ENCODE measurements at places on chromosomes 7 and 10.

DNA sequence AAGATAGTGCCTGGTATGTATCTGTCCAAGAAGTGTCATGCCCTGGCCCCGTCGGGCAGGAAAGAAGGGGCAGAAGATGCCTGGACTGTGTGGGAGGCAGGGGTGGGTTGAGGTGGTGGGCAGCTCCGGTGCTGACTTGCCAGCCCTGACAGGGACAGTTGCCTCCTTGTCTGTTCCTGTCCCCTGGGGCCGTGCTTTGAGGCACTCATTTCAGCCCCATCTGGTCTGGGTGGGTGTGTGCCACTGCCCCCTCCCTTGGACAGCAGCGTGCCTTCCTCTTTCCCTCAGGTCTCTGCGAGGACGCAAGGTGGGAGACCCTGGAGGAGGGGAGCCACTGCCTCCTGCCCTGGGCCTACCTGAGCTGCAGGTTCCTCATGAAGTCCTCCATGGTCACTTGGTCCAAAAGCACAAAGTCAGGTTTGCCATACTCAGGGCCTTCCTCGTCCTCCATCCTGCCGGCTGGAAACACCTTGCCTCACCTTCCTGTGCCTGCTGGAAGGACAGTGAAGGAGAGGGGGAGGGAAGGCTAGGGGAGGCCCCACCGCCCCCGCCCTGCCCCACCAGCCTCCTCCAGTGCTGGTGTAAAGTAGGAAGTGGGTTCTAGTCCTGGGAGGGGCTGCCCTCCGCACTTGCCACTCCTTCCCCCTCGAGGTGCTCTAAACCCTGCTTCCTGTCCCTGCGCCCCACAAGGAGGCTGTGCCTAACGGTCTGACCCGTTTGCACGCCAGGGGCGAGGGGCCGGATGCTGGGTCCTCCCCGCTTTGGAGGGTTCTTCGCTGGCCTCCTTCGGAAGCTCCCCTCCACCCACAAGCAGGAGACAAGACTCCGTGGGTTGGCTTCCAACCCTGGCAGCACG is at the start of gene MYO1G:
MYO1G (minus strand) TSS at position 505 of the 856 bp plus-strand sequence; CDS start at position 451, 54 bp downstream.
- DNase-seq: no peak

DNA sequence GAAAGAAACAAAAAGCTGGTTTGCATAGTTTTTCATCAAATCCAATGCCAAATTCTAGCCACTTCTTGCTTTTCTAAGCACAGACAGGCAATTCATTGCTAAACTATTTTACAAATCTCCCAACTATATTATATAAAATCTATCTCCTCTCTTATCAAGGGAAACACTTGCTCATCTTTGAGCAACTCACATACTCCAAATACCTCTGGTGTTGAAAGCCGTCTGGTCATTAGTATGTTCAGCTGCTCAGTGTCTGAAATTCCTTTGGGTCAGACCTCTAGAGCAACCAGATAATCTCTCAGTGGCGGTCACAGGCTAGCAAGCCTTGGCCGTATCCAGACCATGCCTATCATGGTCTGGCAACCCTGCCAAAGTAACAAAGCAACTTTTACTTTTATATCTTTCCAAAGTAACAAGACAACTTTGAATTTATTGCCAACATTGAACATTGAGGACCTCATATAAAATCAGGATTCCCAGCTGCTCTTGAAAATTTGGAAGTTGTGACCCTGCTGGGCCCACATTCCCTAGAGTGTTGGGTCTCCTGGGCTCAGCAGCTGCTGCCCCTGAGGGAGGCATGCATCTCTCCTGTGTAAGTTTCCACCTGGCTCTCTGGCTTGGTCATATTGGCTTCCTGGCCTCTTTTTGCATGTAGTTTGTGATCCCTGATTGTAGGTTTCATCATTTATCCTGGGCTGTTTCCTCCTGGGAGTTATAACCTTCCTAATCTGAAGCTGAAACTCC is 56.8 kb upstream of the LANCL2 start:
- DNase-seq: no peak

GRCh38 chr7:139452958-139453672 is 30.4 kb downstream of the KLRG2 start:
- DNase-seq: no peak

- DNase-seq: no peak
Observed at GRCh38 chr7:155962191-155962967, 150.1 kb upstream of the SHH start.

DNA sequence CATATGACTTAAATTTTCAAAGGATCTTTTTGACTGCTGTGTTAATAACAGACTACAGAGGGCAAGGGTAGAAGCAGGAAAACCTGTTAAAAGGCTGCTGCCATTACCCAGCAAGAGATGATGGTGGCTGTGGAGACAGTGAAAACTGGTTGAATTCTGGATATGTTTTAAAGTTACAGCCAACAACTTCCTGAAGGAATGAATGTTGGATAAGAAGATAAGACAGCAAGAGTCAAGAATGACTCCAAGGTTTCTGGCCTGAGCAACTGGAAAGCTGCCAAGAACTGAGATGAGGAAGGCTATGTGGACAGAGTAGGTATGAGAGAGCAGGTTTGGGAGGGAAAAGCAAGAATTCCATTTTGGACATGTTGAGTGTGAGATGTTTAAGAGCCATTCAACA is 19.1 kb downstream of the CNOT4 start:
- no peak for DNase-seq

GRCh38 chr7:131021460-131021859 is 287.5 kb upstream of the KLF14 start:
- DNase-seq: no peak

GRCh38 chr7:85376589-85376988 is 189.7 kb upstream of the SEMA3D start:
- DNase-seq: no peak

DNA sequence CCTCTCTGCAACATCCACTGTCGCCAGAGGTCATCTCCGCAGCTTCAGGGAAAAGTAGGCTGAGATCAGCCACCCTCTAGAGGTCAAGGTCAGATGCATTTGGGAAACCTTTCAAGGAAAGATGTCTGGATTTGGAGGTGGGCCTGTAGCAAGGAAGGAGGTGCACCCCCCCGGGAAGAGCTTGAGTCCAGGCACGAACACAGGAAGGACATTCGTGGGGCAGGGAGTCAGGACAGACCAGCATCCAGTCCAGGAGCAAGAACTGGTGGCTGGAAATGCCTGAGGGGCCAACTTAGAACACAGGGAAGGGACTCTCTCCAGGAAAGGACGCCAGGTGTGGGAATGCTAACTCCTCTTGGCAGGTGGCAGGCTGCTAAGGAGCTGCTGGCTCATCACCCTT is 614.1 kb upstream of the MGMT start:
- DNase-seq: no peak

All from NCI-H1105 treated with DMSO at 0.1 percent for 48 hours (cell line).